ENCODE measurements at places on chromosomes 11 and 22.
A peak's percentile ranks its signal among the peaks of the same experiment; 100 is the strongest.

DNA sequence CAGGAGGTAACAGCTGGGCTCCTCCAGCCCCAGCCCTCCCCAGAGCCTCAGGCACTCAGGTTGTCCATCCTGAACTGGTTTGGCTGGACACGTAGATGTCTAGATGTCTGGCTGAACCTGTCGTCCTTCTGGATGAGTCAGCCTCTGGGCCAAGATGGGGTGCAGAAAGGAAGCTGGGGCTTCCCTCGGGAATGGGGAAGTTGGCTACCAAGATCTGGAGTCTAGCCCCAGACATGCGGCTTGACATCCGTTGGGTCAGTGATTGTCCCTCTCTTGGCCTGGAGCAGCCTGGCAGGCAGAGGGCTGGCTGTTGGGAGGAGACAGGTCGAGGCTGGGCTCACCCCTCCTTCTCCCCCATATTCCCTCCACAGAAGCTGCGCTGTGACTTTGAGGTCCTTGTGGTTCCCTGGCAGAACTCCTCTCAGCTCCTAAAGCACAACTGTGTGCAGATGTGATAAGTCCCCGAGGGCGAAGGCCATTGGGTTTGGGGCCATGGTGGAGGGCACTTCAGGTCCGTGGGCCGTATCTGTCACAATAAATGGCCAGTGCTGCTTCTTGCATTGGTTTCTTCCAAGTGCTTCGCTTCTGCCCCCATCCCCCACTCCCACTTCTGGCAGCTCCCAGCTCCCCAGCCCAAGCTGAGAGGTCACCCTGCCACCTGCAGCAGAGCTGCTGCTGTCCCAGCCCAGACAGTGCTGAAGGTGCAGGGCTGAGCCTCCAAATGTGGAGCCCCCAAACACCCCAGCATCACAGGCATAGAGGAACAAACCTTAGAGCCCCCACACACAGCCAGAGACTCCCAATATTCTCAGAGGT is 1.3 kb downstream of the CST6 start:
- no peak for DNase-seq

GRCh38 chr11:66848671-66849500 is 5.6 kb downstream of the RCE1 start:
- DNase-seq, result no peak

GRCh38 chr11:45209891-45210699 is 63.7 kb downstream of the PRDM11 start:
- DNase-seq, result no peak

DNA sequence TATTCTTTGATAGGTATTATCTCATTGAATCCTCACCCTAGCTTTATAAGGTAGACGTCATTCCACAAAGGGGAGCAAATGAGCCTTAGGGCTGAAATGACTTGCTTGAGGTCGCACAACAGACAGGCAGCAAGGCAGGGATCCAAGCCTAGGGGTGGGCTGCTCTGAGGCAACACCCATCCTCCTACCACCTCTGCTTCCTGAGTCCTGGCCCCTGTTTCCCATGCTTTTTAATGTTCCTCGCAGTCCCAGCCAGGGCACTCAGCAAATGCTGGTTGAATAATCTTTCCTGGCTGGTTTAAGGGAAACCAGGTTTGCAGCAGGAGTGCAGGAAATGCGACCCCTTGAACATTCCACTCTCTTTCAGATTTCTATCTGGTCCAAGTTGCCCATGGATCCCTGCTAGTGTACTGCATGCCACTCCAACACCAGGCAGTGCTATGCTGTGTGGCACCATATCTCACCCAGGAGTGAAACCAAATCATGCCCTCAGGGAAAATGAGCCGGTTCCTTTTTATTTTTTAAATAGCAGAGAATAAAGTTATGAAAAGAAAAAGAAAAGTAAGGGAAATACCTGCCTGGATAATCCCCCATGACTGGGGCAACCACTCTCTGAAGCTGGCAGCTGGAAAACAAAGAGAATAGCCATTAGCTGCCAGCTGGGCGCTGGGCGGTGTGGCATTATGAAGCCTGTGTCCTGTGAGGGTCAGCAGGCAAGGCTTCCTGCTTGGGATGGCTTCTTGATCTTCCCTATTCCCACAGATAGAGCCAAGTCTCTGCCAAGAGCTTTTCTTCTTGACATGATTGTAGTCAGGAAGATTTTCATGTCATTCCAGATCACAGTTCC is 21.8 kb downstream of the MICAL2 start:
- no peak for DNase-seq

DNA sequence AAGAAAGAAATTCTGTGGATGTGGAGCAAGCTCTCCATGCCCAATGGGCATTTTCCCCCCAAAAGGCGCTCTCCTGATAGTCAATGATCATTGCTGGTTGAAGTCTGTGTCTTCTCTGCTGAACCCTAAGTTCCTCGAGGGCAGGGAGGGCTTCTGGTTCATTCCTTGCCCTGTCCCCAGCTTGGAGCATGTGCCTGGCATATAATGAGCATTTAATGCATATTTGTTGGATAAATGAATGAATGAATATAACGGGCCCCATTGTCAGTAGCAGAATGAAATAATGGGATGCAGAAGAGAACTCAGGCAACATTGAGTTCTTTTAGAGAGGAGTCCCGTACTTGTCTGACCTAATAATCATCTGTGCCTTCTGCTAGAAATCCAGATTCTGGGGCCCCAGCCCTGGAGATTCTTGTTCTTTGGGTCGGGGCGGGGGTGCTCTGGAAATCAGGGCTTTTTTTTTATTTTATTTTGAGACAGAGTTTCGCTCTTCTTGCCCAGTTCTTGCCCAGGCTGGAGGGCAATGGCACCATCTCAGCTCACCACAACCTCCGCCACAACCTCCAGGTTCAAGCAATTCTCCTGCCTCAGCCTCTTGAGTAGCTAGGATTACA is 64.4 kb downstream of the CD82 start:
- DNase-seq, result no peak

- no peak for DNase-seq
Measured at GRCh38 chr11:1919391-1920127, at the start of gene TNNT3. TNNT3 (plus strand) TSS chr11:1919703; CDS start chr11:1922875, 3,172 bp downstream.

- DNase-seq, result no peak
Measured at GRCh38 chr22:20434264-20434751, 3.3 kb downstream of the SCARF2 start.

GRCh38 chr11:86228269-86229038 is 16.1 kb upstream of the EED start:
- DNase-seq, result no peak

DNA sequence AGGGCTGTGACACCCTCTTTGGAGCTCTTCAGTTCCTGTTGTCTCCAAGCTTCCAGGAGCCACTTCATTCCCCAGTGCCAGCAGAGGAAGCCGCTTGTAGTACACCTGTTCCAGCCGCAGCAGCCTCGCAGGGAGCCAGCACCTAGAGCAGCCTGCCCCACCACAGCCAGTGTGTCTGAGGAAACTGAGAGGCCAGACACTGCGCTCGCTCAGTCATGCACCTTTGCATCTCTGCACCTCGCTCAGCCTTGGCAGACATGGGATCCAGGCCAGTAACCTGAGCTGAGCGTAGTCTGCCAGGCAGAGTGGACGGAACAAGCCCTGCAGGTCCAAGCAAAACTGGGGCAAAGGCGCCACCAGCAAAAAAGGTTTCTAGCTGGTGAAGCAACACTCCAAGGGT is 1072.1 kb downstream of the JRKL start:
- DNase-seq, result no peak

GRCh38 chr11:78883506-78883905 is 308.8 kb upstream of the NARS2 start:
- DNase-seq, result no peak

DNA sequence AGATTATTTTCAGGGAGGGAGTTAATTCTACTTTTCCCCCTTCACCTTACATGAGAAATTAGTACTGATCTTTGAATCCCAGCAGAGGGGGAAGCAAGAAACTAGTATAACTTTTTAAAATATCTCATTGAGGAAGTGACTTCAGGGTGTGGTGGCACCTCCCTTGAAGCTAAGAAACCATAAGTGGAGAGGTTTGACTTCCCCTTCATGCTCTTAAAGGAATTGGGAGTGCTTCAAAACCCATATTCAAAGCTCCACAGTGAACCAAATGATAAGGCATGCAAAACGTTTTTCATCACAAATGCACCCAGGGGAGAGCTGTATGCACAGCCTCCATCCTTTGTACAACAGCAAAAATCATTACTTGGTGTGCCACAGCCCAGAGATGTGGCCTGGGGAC is 540 bp downstream of the MS4A14 start:
- DNase-seq, result no peak

- DNase-seq, result no peak
Measured at GRCh38 chr11:76205252-76206076, 838 bp downstream of the WNT11 start.

DNA sequence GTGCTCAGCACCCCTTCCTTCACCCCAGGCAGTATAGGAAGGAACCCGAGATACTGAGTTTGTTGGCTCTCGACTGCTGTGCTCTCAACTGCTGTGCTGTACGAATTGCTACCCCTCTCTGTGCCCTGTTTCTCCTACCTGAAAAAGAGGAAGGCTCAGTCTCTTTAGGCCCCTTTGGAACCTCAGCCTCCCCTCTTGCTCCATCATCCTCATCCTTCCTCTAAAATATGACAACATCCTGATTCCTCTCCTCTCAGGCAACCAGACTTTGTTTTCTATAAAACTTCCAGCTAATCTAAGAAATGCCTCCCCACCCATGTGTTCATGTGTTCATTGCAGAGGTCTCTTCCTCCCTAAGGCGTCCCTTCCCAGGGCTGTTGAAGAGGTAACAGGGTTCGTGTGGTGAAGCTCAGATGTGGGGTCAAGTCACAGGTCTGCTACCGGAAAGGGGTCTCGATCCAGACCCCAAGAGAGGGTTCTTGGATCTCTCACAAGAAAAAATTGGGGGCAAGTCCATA is 35.5 kb upstream of the CD82 start:
- DNase-seq, result no peak

DNA sequence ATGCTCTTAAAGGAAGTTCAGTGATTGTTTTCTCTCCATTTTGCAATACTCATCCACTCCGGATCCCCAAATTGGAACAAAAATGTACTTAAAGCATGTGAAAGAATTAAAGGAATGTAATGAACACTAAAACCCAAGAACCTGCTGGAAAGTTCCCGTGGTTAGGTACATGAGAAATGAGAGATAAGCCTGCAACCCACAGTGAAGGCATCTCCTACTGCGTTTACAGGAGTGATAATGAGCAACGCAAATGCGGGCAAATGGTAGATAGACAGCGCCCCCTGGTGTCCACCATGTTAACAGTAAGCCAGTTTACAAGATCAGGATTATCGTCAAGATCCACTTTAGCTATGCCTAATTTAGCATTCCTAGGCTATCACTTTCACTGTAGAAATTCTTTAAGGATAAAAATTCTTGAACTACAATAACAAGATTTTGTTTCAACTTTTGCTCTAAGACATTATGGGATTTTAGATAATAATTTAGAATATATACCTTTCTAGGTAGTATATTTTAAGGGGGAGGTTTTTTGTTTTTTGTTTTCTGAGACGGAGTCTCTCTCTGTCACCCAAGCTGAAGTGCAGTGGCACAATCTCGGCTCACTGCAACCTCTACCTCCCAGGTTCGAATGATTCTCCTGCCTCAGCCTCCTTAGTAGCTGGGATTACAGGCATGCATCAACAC is 29.9 kb downstream of the ALG9 start:
- peak; percentile 81 for DNase-seq

- no peak for DNase-seq
Measured at GRCh38 chr11:126519764-126520734, 164.6 kb downstream of the ST3GAL4 start.

DNA sequence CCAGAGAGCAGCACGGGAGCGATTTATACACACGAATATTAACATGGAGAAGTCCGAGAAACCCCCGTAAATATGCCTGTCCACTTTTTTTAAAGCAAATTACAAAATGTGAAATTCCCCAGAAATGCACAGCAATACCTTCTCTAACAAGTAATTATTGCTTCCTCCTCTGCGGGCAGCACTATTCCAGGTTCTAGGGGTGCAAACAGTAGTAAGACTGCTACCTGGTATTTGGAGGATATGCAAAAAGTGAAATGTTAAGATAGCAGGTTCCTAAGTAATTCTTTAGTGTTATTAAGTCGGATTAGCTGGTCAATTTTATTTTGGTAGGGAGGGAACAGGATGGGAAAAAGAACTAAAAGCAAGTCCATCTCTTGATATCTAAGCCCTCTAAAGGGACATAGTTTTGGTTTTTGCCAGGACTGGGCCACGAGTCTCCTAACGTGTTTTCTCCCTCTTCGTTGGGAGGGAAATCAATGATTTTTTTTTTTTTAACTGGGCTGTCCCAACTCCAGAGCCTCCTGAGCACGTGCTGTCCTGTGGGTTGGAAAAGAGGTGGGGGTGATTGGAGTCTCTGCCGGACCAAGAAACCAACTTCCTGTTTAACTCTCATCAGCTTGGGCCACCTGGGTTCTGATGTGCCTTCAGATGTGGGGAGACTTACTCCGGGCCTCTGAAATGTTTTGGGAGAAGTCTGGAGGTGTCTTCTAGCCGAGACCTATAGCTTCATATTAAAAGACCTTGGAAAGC is 1.7 kb upstream of the XBP1 start:
- DNase-seq, result peak; percentile 20

- DNase-seq, result no peak
Measured at GRCh38 chr11:118406599-118407166, 5.3 kb downstream of the ATP5MG start.

- peak; percentile 24 for DNase-seq
Measured at GRCh38 chr11:130601141-130601540, 152.7 kb downstream of the ADAMTS15 start.

DNA sequence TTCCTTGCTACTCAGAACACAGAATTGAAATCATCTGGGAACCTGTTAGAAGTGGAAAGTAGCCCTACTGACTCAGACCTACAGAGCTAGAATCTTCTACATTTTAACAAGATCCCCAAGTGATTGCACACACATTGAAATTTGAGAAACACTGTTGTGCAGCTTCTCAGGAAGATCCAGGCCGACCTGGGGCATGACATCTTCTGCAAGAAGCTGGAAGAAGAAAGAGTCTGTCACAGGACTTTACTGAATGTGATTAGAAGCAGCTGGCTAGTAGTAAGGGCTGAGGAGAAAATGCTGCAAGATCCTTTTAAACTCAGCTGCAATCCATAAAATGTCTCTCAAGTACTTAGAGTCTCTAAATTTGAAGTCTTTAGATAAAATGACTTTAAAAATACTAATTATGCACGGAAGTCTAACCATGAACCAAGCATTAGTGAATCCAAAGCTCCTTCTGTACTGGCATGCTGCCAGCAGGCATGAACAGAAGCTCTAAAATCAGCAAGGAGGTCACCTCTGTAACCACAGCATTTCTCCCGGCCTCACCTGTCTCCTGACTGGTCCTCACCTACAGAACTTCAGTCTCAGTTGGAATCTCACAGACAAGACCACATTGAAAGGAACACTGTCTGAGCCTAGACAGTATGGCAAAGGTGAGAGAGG is 85.0 kb downstream of the SERGEF start:
- DNase-seq, result no peak

- no peak for DNase-seq
Measured at GRCh38 chr11:2190657-2191471, 19.2 kb upstream of the TH start.

DNA sequence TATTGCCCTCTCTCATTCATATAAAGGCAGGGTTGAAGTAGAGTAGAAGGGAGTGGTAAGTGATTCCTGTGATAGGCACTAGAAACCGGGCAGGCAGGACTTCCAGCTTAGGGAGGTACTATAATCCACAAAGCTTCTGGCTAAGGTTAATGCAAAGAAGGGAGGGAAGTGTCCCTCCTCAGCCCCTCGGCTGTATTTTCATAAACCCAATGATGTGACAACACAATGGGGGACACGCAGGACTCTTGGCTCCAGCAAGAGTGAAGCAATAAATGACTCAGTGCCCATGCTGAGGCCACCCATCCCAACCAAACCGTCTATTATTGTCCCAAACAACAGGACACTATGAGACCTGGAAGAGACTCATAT is 90.7 kb downstream of the ETS1 start:
- DNase-seq, result no peak
